Subcutaneous preadipocyte (primary cell): ENCODE measurements at places on chromosomes 5 and 9. TPM values are rescaled to one million over a fixed set of nuclear protein-coding genes. Genes with fewer than 3 reads are reported as not detected.

CDH9 gene
- not detected in 2 replicates for total RNA-seq

STKLD1 gene
- under 0.01 and 1.4 TPM in 2 replicates for total RNA-seq

GRXCR2 gene
- total RNA-seq: not detected in 2 replicates

FGFR4 gene
- total RNA-seq: 0.73 and 1.4 TPM in 2 replicates

TLX3 gene
- total RNA-seq: not detected in 2 replicates

RFX3 gene
- 1.1 and 2.2 TPM in 2 replicates for total RNA-seq

C5orf52 gene
- total RNA-seq: not detected in 2 replicates

FRMD3 gene
- 0.73 and 8.0 TPM in 2 replicates for total RNA-seq

HACD4 gene
- total RNA-seq: 3.7 and 4.1 TPM in 2 replicates

PCDHA10 gene
- total RNA-seq: under 0.01 TPM in 2 replicates

MOCS2 gene
- 40.4 and 41.6 TPM in 2 replicates for total RNA-seq

FOXD4 gene
- under 0.01 and 0.39 TPM in 2 replicates for total RNA-seq

DMRTA1 gene
- under 0.01 and 0.78 TPM in 2 replicates for total RNA-seq

C1QTNF3 gene
- total RNA-seq: 0.59 and 1.1 TPM in 2 replicates

CYLC2 gene
- total RNA-seq: not detected in 2 replicates

SPATA6L gene
- 0.39 and 1.5 TPM in 2 replicates for total RNA-seq

FOXD4L6 gene
- total RNA-seq: 0.20 and 0.37 TPM in 2 replicates

SLCO6A1 gene
- total RNA-seq: not detected in 2 replicates

TSSK1B gene
- total RNA-seq: under 0.01 and 0.20 TPM in 2 replicates

SV2C gene
- total RNA-seq: not detected in 2 replicates

RGS7BP gene
- not detected in 2 replicates for total RNA-seq

DIMT1 gene
- total RNA-seq: 38.6 and 42.0 TPM in 2 replicates

OTP gene
- not detected in 2 replicates for total RNA-seq

MYOT gene
- total RNA-seq: not detected in 2 replicates

SOX30 gene
- total RNA-seq: under 0.01 TPM in 1 of 2 replicates, not detected in the other
